ENCODE measurements at places on chromosomes 3 and 15.

GRCh38 chr15:37002041-37002672, 98.2 kb downstream of the MEIS2 start:
- no peak for DNase-seq

GRCh38 chr3:50542177-50543034, 25.1 kb downstream of the C3orf18 start:
- peak; percentile 50 for DNase-seq

DNA sequence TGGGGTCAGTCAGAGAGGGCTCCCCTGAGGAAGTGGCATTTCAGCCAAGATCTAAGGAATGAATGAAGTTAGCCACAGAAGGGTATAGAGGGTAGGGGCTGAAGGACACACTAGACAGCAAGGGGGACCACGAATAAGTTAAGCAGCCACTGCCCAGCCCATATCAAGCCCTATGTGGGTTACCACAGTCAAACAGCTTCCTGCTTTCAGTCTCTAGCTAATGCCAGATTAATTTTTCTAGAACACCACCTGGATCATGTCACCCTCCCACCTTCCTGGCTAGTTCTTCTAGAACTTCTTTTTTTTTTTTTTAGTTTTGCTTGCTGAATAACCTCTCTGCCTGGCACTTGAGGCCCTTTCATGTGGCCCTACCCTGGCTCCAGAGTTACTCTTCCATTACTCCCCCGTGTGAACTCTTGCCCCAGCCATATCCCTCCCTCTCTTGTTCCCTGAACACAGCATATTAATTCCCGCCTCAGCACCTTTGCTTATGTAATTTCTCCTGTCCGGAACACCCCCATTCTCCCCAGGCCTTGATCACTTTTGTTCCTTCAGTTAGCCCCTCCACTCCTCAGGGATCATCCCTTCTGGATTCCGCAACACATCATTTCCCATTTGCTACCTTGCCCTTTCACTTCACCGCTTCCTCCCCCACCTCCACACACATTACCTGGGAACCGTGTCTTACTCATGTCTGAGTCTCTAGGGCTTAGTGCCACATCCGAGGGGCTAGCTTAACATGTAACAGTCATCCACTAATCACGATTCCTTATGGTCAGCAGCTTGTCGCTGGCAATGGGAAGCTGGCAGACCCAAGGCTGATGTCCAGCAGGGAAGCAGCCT, 20.6 kb upstream of the BNC1 start:
- DNase-seq, result no peak

- DNase-seq, result no peak
Observed at GRCh38 chr3:68706096-68706495, 226.3 kb downstream of the TAFA4 start.

DNA sequence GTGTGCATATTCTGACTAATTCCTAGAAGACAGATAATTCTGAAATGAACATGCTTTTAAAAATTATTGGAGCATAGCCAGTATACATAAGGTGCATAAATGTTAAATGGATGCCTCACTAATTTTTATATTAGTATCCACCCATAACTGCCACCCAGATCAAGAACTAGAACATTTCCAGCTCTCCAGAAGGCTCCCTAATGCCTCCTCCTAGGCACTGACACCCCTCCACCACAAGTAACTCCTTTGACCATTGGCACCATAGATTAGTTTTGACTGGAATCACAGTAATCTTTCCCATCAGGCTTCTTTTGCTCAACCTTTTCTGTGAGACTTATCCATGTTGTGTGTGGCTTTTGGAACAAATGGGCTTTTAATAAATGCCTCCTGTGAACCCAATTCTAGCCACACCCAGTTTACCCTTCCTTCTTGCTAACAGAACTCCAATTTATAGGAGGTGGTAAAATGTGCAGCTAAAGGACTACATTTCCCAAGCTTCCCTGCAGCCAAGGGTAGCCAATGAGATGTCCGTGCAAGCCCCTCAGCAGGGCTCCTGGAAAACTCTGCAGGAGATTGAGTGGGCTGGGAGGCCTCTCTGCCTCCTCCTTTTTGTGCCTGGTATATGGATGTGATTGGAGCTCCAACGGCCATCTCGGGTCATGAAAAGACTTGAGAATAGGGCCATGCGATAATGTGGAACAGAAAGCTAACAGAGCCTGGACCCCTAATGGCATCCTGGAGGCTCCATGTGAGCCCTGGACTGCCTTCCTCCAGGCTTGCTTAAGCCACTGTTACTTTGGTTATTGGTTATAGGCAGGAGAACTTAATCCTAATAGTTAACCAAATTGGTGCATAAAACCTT, 322.6 kb upstream of the TLE3 start:
- DNase-seq, result no peak

DNA sequence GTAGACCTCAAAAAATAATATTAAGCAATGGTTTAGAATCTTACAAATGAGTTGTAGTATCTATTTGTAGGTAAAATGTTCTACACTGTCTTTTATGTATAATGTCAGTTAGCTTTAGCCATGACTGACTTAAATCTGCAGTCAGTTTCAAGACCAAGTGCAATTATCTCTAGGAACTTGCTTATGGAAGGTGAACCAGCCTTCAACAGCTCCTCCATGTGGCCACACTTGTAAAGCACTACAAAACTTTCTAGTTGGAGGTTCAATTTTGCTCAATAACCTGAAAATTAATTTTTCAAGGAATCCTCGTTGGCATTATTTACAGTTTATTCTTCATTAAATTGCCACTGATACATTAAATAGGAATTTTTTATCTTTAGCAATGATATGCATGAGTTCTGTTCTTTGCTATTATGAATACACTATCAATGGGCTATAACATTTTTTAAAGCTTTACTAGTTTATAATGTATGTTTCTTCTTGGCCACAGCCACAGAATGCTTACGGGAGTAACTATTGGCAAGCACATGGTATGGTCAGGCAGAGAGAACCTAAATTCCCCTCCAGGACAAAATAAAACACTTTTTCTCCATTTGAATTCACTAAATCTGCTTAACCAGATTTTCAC, 315.3 kb upstream of the UBE2E2 start:
- no peak for DNase-seq

DNA sequence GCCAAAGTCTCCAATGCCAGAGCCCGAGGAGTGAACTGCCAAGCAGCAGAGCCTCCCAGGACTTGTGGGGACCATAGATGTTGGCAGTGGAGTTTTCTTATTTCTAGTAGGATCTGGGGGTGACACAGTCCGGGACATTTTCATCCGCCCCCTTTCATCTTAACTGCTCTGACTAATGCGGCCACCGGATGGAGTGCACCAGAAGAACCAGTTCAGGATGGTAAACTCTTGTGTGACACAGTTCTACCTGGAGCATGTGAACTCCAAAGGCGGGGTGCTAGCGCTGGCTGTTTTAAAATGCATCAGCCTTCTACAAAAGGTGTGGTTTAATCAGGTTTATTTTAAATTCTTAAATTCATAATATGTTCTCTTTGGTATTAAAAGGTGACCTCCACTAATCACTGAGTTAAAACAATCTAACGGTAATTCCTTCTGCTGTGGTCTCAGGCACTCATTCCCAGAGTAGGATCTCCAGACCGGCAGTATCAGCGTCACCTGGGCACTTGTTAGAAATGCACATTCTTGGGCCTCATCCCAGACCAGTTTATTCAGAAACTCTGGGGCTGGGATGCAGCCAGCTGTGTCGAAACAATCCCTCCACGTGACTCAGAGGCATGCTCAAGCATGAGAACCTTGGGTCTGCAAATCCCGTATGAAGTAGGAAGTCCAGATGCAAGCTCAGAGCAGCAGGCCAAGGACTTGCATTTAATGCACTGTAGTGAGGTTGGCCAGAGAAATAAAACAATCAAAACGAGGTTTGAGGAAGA, 105.5 kb downstream of the GABRB3 start:
- DNase-seq, result no peak

GRCh38 chr3:152261329-152261728, 7.4 kb upstream of the MBNL1 start:
- no peak for DNase-seq

- DNase-seq, result no peak
Observed at GRCh38 chr3:11010426-11011165, 18.0 kb downstream of the SLC6A1 start.

DNA sequence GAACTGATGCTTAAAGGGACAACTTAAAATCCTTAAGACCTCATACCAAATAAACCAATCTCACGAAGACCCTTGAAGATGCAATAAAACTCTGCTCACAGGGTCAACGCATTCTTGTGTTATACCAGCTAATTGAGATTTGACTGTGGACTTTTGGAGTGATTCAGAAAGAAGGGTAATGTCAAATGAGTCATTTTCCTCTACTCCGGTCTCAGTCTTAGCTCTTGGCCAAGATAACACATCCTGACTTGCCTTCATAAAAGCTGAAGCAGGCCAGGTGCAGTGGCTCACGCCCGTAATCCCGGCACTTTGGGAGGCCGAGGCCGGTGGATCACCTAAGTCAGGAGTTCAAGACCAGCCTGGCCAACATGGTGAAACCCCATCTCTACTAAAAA, 3.8 kb downstream of the PKM start:
- peak; percentile 7 for DNase-seq

DNA sequence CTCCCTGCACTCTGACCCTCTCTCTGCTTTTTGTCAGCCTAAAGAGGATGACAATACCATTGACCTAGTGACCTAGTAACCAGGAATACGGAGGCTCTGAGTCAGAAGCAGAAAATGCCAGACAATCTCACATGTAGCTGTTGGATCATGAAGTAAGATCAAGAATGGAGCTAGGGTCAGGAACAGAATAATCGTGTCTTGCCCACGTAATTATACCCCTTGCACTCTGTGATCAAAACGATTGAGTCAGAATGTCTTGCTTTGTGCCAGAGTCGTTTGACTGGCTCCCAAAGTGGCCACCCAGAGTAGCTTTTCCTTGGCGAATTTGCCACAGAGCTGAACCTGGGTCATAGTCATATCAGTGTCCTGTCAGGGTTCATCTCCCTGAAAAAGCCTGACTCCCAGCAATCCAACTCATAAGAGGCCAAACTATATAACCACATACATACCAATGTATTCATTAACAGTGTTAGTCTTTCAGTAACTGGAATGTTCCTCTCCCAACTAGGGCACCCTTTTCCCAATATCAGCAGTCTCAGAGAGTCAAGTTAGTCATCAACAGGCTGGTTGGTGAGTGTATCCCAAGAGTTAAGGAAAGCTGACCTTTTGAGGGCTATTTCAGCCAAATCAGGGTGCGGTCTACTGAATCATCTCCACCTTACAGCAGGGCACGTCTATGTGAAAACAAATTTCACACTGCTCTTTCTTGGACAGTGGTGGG, 5.0 kb upstream of the CDV3 start:
- DNase-seq, result no peak

GRCh38 chr15:99224372-99225214, 24.8 kb downstream of the TTC23 start:
- DNase-seq, result no peak

DNA sequence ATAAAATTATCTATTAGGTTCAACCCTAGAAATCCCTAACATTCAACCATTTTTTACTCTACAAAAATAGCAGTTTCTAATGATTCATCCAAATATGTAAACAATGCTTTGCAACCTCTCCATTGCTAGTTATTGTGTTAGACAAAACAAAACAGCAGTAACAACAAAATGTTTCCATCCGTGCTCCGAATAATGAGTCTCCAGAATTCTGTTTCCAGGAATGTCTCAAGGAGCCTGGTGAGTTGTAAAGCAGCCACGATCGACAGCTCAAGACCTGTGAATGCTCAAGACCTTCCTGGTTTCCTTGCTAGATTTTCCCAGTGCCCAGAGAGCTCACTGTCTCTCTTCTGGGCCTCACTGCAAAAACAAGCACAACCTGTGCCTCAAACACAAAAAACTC, 49.9 kb downstream of the CHRD start:
- DNase-seq, result no peak

DNA sequence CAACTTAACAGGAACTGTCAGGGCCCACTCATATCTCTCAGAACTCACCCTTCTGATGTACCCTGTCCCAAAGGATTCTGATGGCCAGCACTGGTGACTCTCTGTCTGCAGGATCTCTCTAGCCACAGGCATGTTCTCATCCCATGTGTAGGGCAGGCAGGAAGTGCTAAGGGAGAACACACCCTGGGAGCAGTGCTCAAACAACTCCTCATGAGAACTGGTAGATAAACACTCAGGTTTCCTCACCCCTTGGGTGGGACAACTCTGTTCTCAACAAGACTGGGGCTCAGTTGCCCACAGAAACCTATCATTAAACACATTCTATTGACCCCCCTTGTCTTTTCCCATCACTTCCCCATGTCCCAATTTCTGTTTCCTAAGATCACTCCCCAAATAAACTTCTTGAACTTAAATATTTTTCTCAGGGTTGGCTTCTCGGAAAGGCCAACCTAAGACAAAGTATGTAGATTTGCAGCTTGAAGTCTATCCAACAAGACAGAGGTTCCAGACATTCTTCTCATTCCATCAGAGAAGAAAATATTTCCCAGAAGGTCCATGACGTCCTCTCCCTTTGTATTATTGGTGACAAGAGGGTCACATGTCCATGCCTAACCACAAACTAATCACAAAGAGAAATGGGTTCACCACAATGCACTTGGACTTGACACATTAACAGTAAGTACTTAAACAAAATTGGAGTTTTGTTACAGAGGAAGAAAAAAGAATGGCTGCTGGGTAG, 276.6 kb upstream of the GADL1 start:
- DNase-seq, result no peak

GRCh38 chr3:97510795-97511194, 253.8 kb upstream of the ARL6 start:
- no peak for DNase-seq

DNA sequence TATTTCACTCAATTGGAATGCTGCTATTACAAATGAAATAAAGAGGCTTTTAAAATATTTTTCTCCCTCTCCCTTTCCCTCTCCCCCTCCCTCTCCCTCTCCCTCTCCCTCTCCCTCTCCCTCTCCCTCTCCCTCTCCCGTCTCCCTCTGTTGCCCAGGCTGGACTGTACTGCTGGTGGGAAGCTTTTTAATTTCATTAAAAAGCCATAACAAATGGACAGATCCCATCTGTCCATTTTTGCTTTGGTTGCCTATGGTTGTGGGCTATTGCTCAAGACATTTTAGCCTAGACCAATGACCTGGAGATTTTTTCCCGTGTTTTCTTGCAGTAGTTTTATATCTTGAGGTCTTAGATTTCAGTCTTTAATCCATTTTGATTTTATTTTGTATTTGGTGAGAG, 107.2 kb upstream of the LRRC3B start:
- DNase-seq, result no peak

- DNase-seq, result no peak
Observed at GRCh38 chr3:15892311-15893227, 94.8 kb upstream of the ANKRD28 start.

DNA sequence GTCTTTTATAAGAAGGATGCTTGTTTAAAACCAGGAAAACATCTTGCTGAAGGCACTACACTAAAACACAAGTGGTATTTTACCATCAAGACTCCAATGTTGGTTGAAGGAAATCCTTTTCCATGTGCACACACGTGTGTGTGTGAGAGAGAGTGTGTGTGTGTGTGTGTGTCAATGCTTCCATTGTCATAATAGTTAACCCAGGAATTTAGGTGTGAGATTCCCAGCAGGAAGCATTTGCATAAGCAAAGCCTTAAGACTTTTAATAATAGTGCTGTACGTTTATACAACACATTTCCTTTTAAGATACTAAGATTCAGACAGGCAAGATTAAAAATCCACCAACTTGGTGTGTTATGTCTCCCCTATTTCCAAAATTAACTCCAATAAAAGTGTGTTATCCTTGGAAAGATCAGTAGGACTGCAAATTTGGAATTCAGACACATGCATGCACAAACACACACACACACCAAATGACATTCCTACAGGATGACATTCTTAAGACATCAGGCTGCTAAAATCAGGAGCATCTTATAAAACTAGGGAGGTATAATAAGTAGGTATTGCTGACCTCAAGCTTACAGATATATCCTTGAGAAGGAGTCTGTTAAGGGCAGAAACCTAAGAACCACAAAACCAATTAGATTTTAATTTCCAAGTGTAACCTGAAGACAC, 18.3 kb downstream of the LMCD1 start:
- DNase-seq, result no peak

All from CD4-positive, alpha-beta memory T cell (primary cell).